HT-29 (cell line): ENCODE measurements at places on chromosomes 3 and 15. TPM values are rescaled to one million over a fixed set of nuclear protein-coding genes. Genes with fewer than 3 reads are reported as not detected.

Gene MINAR1
- total RNA-seq = 0.25 and 0.42 TPM in 2 replicates

Gene SIDT1
- 4.8 and 5.5 TPM in 2 replicates for total RNA-seq

Gene ARGFX
- not detected in 2 replicates for total RNA-seq

Gene CPNE9
- 0.36 TPM in 1 of 2 replicates, not detected in the other for total RNA-seq

Gene ERICH6
- not detected in 2 replicates for total RNA-seq

Gene SLC28A1
- total RNA-seq = 0.08 and 0.13 TPM in 2 replicates

Gene MESP2
- 0.15 TPM in 1 of 2 replicates, not detected in the other for total RNA-seq

Gene GPR171
- total RNA-seq = not detected in 2 replicates

Gene C3orf52
- total RNA-seq = 14.5 and 17.5 TPM in 2 replicates

DNA sequence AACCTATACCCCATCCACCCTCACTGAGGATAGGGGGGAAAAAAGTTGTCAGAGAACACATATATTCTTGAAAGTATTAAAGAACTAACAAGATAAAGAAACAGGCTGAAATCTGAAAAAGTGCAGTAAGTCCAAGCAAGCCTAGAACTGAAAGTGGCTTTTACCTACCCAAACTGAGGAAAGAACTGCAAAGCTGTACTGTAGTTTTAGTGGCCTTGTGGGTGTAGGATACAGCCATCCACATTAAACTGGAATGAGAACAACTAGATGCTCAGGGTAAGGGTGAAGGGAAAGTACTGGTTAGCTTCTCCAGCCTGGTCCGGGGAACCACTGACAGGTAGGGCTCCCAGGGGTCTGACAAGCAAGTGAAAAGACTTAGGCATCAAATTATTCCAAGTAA, 10.1 kb downstream of the UBP1 start:
- no peak for DNase-seq

GRCh38 chr3:188712248-188712924, 459.4 kb upstream of the TPRG1 start:
- DNase-seq = no peak

GRCh38 chr3:45864760-45865519, 21.4 kb upstream of the CCR9 start:
- DNase-seq = no peak

DNA sequence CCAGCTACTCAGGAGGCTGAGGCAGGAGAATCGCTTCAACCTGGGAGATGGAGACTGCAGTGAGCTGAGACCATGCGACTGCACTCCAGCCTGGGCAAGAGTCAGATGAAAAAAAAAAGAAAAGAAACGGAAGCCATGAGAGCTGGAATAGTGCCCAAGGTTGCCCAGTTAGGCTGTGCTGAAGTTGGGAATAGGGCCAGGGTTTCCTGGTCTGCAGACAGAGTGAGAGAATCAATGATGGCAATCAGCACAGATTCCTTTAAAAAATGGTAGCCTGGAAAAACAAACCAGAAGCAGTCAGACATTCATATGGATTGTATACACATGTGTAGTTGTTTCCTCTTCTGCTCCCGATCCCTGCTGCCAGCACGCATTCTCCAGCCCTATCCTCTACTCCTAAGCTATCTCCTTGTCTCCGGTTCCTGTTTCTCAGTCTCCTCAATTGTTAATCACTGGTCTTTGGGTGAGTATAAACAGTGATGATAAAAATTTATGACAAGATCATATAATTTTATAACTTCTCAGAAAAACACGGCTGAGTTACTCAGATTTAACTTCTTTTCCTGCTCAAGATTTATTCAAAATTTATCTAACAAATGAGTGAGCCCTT, 316.2 kb upstream of the UMPS start:
- DNase-seq = no peak

DNA sequence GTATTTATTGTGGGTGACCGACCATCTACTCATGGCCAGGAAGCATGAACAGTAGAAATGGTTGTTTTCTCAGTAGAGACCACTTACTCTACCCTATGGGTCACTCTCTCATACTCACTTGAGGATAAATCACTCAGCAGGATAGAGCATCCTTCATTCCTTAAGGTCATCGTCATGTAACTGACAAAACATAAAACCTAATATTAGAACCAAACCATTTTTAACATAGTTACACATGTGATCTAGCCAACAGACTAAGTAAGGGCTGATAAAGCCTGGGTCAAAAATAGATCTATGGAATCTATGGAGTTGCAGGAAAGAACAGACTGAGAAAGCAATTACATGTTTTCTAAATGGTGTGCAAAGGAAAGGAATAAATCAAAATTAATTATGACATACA, 769.1 kb downstream of the NTRK3 start:
- no peak for DNase-seq

- DNase-seq = no peak
Observed at GRCh38 chr3:89303701-89304100, 196.3 kb downstream of the EPHA3 start.

DNA sequence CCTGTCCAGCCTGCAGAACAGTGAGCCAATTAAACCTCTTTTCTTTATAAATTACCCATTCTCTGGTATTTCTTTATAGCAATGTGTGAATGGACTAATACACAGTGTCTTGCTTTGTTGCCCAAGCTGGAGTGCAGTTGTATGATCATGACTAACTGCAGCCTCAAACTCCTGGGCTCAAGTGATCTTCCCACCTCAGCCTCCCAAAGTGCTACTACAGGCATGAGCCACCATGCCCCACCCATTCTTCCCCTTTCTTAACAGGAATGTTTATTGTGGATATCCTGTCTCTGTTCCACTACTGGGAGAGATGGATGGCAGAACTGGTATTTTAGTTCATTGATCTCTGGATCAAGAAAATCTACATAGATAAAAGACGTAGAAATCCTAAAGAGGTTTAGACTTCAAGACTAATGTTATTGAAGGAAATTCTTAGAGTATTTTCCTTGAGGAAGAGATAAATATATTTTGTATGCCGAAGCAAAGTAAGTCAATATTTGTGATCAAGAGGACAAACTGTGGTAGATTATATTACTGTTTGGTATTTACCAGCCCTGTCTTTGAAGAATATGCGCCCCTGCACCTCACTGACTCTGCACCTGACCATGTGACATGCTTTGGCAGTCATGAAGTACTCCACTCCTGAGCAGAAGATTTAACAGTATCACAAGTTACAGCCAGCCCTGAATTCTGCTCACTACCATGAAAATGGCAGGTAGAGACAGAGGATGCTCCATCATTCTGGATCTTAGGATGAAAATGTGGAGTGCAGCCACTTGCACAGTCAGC, 42.9 kb downstream of the UACA start:
- no peak for DNase-seq

DNA sequence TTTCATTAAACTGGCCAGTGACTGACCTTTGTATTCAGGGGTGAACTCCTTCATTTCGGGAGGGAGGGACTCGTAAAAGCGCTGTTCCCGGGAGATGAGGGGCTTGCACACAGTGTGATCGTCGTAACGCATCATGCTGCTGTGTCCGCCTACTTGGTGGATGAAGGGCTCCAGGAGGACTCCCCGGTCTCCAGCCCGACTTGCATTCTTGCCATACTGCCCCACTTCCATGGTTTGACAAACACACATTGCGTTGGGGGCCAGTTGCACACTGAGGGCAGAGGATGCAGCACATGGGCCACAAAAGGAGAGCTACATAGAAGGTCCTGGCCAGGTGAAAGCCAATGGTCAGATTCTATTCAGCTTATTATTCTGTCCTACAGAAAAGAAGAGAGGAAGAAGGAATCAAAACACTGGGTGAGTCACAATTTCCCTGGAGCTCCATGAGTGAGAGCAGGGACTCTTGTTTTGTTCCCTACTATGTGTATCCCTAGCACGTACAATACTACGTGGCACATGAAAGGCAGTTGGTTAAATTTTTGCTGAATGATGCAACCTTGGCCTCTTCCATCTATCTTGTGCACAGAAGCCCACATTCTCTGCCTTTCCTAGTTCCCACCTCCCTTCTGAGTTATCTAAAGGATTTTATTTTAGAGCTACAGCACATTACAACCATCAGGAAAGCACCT, 24.2 kb upstream of the GMPPB start:
- no peak for DNase-seq

DNA sequence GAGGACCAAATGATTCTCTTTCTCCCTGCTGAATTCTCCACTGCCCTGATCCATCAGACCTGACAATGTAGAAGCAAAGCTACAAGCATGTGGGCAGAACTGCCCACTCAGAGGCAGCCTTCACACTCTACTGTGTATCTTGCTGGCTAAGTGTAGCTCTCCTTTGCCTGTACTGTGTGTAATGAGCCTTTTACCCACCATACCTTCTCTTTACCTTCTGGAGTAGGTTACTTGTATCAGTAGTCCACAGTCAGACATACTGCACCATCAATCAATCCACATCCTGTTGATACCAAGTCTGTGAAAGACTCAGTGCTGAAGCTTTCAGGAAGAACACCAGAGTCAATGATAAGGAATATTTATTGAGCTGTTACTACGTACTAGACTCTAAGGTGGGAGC, 440.7 kb upstream of the ARHGEF26 start:
- no peak for DNase-seq

GRCh38 chr3:10515396-10515795, 10.0 kb upstream of the ATP2B2 start:
- no peak for DNase-seq

GRCh38 chr3:25911525-25912295, 121.8 kb downstream of the OXSM start:
- DNase-seq = no peak

- no peak for DNase-seq
Observed at GRCh38 chr3:106256249-106256957, 387.6 kb upstream of the CBLB start.

- no peak for DNase-seq
Observed at GRCh38 chr15:77012868-77013267, 17.9 kb downstream of the PSTPIP1 start.

- peak; percentile 65 for DNase-seq
Observed at GRCh38 chr15:41557673-41558399, 1.2 kb upstream of the TYRO3 start.

GRCh38 chr3:14726441-14726780, 51.5 kb downstream of the C3orf20 start:
- no peak for DNase-seq

DNA sequence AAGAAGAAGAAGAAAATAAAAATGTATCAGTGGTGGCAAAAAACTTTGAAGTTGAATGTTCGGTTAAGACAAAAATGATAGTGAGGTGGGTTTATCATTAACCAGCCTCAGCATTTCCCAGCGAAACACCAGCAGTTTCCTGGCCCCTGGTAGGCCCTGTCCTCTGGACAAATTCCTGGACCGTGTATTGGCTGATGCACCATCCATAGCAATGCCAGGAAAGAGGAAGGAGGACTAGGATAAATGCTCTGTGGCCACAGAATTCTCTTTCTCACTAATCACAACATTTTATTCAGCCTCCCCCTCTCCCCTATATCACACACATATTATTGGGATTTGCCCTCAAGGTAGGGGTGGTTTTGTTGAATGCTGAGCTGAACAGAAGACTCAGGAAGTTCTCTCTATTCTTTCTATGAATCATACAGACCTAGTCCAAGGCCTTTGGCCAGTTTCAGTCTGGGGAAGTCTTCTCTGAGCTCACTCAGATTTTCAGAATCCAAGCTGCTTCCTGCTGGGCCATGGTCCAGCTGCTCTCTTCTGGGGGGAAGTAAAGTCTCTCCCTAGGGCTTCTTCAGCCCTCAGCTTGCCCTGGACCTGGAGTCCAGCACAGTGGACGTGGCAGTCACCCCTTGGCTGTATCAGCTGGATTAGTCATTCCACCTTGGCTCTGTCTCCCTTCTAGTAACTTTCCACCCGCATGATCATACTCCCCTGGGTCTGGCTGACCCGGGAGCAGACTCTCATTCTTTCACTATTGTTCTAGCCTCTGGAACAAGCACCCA, 27.6 kb downstream of the SLC28A1 start:
- peak; percentile 74 for DNase-seq

DNA sequence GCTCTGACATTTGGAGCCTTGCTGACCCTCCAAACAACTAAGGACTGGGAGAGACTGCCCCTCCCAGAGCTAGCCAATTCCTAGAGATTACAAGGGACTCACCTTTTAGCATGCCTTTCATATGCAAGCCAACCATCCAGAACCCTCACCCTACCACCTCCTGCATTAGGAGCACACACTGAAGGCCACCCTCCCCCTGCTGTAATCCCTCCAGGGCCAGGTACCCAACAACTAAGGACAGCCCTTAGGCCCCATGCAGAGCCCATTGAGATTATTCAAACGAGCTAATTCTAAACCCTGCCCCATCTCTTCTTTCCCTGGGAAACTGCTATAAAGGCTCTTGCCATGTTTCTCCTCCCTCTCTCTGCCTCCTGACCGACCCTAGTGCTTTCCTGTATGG, 352.6 kb downstream of the ERC2 start:
- no peak for DNase-seq
